Stimulated activated CD4-positive, alpha-beta T cell treated with anti-CD3 and anti-CD28 coated beads, TNF-alpha, amount 100 ng/mL, for 1 hour (primary cell): ENCODE measurements at places on chromosomes 6 and 20.

DNA sequence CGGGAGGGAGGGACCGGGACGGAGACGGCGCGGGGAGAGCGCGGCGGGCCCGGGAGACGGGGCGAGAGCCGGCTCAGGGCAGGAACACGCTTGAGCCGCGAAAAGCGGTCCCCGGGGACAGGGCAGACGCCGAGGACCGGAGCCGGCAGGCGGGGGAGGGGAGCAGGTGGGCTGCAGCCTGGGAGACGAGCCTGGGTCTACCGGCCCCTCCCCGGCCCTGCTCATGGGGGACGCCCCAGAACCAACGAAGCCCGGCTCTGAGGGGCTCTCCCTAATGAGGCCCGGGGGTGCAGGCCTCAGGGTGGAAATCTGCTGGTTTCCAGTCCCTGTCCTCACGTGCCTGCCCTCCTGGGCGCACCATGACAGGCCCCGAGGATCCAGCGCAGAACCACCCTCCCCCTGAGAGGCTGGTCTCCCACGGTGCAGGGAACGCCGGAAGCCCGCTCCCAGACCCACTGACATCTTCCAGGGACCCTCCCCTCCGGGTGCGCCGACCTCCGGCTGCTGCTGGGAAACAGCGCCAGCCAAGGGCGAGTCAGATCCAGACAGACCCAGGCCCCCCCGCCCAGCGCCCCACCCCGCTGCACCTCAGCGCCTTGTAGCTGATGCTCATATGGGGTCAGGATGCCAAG lies 571 bp upstream of the EEF1A2 start:
- no peak for DNase-seq

- no peak for DNase-seq
Measured at GRCh38 chr20:34110025-34110744, 1.9 kb downstream of the EIF2S2 start.

DNA sequence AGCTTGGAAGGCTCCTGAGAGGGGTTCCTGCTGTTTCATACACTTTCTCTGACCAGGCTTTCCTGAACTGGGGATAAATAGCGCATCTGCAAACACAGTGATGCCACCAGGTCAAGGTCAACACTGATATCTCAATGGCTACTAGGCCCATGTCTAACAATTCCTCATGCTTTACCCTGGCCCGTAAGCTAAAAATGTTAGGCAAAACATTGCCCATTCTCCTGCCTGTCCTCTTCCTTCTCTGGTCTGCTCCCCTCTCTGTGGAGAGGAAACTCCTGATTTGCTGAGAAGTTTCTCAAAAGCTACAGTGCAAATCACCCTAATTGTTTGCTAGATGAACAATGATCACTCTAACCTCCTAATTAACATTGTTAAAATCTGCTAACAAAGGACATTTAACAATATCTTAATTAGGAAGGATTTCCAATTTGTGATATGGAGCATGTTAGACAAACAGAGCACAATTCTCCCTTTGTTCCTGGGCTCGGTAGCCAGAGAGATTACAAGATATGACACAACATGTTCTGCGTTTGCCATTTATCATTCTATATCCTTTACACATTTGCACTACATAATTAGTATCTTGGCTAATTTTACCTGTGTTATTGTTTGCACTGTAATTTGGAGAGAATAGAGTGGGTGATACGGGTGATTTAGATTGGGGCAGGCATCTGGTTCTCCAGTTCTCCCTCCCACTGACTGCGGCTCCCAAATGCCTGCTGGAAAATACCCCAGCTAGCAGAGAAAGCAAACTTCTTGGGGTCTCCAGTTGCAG lies 266.8 kb downstream of the CD83 start:
- DNase-seq, result no peak

- DNase-seq, result no peak
Measured at GRCh38 chr6:6584310-6585002, 4.1 kb upstream of the LY86 start.

DNA sequence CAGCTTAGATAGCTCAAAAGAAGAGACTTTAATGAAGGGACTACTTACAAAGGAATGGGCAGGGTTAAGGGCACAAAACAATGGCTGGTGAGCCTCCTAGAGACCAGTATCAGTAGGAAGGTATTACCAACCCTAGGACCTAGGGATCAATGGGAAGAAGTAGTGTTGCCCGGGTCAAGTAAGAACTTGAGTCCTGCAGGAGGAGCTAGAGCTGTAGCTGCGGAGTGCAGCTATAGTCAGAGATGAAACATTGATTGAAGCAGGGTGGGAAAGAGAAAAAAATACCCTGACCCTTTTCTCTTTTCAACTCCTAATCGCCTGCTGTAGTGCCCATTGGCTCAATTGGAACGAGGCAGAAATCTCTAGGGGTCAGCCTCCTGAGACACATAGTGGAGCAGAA lies 144.0 kb downstream of the FLRT3 start:
- DNase-seq, result no peak

DNA sequence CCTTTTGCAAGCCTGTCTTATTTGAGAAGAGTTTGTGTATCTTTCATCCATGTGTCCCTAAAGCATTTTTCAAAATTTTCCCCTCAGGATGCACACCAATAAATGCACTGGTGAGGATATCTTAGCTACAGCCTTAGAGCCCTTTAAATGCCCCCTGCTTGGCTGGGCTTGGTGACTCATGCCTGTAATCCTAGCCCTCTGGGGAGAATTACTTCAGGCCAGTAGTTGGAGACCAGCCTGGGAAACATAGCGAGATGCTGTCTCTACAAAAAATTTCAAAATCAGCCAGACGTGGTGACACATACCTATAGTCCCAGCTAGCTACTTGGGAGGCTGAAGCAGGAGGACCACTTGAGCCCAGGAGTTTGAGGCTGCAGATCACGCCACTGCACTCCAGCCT lies 33.8 kb upstream of the PLCB4 start:
- DNase-seq, result no peak

DNA sequence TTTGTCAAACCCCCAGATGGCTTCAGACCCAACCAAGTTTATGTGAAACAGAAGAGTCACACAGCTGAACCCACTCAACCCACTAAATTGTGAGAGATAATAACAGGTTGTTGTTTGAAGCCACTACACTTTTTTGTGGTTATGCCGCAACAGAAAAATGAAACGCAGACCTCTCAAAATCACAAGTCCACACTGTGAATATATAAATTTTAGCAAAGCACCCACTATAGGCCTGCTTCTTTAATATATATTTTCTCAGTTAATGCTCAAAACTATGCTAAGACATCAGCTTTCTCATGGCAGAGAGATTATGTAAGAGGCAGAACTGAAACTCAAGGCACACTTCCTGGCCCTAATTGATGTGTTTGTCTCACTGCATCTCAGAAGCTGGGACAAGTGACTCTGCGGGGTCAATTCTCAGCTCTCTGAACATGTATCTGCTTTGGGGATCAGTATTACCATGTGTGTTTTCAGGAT lies 27.7 kb downstream of the MAP3K5 start:
- DNase-seq, result no peak

DNA sequence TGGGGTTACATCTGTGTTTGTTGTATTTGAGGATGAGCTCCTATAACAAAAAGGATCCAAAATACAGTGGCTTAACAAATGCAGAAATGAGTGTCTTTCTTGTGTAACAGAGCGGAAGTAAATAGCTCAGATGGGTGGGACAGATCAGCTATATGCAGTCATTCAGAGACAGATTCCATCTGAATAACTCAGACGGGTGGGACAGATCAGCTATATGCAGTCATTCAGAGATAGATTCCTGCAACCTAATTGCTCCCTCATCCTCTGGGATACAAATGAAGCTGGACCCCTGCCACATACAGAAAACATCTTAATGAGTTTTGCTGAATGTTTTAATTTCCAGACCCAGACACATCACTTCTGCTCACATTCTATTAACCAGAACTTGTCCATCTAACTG lies 332.3 kb downstream of the BCKDHB start:
- DNase-seq, result no peak

- no peak for DNase-seq
Measured at GRCh38 chr6:104531646-104532045, 328.1 kb downstream of the HACE1 start.

DNA sequence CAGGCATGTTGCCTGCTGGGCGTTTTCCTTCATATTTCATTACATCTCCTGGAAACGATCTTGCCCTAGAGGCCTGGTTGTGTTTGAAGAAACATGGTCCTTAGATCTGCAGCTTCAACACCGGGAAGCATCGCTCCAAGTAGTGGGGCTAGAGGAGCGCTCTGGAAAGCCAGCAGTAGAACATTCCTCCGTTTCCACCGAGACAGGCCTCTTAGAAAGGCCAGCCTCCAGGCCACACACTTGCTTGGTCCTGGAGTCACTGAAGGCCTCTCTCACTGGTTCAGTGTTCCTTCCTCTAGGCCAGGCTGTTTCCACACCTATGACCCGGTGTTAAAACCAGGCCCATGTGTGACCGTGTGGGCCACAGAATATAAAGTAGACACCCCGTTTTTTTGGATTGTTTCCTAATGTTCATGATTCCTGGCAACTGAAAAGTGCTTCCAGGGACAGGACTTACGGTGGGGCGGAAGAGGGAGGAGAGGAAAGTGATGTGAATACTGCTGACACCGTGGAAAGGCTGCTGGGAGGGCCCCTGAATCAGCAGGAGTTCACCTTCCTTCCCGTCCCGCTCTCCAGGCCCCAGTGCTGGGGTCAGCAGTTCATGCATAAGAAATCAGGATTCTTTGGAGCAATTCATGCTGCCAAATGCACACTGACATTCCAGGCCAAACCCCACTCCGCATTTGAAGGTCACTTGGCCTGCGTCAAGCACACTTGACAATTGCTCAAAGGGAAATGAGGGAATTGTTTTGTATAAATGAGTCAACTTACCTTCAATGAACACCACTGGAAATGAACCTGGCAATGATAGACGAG lies 83.8 kb downstream of the IYD start:
- DNase-seq, result no peak

GRCh38 chr6:129598244-129599187 lies 111.5 kb downstream of the ARHGAP18 start:
- no peak for DNase-seq

DNA sequence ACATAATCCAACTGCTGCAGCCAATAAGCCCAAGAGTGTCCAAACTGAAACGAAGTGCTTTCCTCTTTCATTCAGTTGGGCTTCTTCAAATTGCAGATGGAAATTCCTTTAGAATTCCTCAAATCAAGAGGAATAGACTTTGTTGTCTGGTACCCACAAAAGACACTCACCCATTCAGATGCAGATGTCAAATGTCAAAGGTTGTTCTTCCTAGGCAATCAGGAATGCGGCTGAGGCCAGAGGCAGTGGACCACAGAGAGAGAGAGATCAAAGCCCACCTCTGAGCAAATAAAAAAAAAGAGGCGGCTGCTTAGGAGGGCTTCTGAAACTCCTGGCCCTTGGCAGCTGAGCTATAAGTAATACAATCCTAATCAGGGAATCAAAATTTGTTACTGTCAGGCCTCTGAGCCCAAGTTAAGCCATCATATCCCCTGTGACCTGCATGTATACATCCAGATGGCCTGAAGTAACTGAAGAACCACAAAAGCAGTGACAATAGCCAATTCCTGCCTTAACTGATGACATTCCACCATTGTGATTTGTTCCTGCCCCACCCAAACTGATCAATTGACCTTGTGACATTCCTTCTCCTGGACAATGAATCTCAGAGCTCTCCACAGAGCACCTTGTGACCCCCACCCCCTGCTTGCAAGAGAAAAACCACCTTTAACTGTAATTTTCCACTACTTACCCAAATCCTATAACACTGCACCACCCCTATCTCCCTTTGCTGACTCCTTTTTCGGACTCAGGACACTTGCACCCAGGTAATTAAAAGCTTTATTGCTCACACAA lies 303.0 kb upstream of the GJE1 start:
- no peak for DNase-seq

DNA sequence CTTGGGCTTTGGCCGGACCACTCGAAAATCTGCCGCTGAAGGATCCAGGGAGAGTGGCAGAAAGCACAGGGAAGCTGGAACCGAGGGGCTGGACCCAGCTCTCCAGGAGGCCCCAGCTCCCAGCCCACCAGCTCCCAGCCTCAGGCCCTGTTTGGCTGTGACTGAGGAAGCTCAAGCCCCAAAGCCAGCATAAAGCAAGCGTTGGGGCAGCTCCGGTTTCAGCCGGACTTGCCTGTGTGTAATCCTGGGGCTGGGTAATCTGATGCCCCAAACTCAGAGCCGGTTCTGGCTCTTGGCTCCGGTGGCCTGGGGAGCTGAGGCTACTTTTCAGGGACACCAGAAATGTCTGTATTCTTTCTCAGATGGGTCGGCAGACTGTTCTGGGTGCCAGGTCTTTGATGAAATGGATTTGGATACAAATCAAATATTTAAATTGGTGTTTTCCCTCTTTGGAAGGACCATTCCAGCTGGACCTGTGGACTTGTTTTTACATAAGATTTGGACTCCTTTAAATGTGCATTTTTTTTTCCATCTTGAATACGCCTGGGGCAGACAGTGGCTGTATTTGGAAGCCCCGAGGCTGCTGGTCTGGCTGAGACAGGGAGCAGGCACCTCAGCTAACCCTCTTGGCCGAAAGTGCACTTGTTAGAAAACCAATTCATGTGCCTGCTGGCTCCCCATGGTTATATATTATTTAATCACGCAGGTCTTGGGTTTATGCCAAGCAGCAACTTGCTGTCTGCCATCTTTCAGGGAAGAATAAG lies 29.7 kb downstream of the RPP40 start:
- no peak for DNase-seq

DNA sequence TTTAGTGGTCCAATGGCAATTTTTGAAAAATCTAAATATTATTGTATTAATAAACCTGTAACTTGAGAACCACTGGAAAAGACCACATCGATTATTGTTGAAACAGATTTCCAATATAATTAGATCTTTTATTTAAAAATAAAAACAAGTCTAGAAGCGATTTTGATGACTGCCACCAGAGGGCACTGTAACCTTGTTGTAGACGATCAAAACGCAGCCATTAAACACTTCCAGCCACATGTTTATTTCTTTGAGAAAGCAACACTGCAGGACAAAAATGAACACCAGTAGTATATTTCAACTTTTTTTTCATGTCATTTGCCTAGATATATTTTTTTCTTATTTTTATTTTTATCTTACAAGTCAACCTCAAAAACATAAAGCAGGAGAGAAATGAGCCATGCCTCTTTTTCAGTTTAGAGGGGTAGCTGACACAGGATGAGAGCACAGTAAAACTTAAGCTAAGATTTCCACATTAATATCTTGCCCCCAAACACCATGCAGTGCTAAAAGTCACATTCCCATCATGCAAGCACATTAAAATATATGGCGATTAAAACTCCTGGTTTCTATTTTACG lies 115.4 kb downstream of the OPRM1 start:
- DNase-seq, result peak; percentile 6

GRCh38 chr20:36672991-36673390 lies 27.0 kb upstream of the SLA2 start:
- DNase-seq, result no peak

DNA sequence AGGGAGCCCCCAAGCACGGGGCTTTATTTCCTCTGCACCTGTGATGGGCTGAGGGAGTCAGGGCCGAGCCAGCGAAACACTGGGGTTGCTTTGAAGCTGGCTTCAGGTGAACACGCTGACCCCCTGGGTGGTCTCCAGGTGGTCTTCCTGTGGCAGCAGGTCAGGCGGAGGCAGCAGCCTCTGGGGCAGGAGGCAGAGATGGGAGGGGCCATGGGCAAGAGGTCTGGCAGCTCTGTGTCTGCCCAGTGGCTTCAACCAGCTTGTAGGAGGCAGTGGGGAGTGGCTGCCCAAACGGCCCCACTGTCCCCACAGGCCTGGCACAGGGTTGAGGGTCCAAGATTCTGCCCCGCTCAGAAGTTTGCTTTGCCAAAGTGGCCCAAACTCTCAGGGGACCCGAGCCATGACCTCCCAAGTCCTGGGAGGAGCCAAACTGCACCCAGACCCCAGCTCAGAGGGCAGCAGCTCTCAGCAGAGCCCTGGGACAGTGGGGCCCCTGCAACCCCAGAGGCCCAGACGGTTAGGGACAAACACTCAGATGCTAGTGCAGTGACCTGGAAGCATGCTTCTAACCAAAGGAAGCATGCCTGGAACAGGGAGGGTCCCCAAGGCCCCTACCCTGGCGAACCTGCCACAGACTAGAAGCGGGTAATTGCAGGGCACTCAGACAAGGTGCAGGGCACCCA lies 15.3 kb downstream of the NTSR1 start:
- no peak for DNase-seq
